ENCODE measurements at places on chromosomes 1 and 21. TPM values are rescaled to one million over a fixed set of nuclear protein-coding genes. Genes with fewer than 3 reads are reported as not detected.

The FAM3B gene
- 17.2 TPM for polyA plus RNA-seq

The KIF26B gene
- 44.6 TPM for polyA plus RNA-seq

The CHI3L1 gene
- 11.7 TPM for polyA plus RNA-seq

The OR2AK2 gene
- not detected for polyA plus RNA-seq

The ADORA1 gene
- polyA plus RNA-seq: 5.8 TPM

The EDN2 gene
- 4.8 TPM for polyA plus RNA-seq

The CD1D gene
- polyA plus RNA-seq: 6.4 TPM

The RPE65 gene
- polyA plus RNA-seq: 0.06 TPM

The RYR2 gene
- 1.4 TPM for polyA plus RNA-seq

The MTARC2 gene
- 54.4 TPM for polyA plus RNA-seq

The LAD1 gene
- polyA plus RNA-seq: 32.8 TPM

The AMY1C gene
- polyA plus RNA-seq: not detected

The TMEM82 gene
- 3.1 TPM for polyA plus RNA-seq

The PLCH2 gene
- 1.2 TPM for polyA plus RNA-seq

The MFAP2 gene
- polyA plus RNA-seq: 186 TPM

The MROH9 gene
- polyA plus RNA-seq: not detected

The SH2D1B gene
- polyA plus RNA-seq: 0.13 TPM
